ENCODE measurements at places on chromosomes 12 and 14.

DNA sequence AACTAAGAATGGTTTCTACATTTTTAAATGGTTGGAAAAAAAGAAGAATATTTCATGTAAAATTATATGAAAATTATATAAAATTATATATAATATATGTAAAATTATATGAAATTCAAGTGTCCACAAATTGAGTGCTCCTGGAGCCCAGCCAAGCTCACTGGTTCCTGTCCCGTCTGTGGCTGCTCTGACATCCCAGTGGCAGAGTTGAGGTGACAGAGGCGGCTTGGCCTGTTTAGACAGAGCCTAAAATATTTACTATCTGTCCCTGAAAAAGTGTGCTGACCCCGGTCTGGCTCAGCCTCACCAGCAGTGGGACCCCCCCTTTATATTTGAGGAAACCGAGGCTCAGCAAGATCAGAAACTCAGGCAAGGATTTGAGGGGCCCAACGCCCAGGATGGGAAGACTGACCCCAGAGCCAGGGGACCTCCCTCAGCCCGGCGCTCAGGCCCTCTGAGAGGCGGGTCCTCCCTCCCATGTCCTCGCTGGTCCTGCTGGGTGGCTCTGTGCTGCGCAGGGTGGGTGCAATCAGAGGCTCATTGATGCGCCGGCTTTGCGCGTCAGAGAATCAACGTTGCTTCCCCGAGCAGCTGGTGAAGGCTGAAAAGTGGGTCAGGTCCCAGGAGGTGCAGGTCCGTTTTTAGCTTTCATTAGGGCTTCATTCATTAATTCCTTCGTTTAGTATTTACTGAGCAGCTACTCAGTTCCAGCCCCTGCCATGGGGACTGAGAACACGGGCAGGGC, 21.5 kb upstream of the BEGAIN start:
- no peak for DNase-seq

GRCh38 chr14:73263606-73264005, 26.3 kb downstream of the PAPLN start:
- DNase-seq = no peak

DNA sequence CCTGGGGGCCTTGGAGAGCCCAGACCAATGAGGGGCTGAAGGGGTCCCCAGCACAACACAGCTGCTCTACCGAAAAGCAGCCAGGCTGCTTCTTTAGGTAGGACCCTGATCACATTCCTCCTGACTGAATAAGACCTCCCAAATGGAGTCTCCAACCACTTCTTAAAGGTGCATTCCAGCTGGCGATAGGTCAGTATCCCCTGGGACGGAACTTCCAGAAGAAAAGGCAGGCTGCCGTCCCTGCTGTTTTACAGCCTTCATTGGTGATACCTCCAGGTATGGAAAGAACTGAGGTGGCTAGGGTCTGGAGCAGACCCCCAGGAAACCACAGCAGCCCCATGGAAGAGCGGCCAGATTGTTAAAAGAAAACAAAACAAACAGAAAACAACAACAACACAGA, 340.6 kb downstream of the BTG1 start:
- no peak for DNase-seq

DNA sequence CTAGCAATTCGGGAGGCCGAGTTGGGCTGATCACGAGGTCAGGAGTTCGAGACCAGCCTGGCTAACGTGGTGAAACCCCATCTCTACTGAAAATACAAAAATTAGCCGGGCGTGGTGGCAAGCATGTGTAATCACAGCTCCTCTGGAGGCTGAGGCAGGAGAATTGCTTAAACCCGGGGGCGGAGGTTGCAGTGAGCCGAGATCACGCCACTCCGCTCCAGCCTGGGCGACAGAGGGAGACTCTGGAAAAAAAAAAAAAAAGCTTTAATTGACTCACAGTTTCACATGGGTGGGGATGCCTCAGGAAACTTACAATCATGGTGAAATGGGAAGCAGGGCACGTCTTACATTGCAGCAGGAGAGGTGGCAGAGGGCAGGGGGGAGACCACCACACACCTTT, 30.6 kb upstream of the SLC2A3 start:
- DNase-seq = no peak

DNA sequence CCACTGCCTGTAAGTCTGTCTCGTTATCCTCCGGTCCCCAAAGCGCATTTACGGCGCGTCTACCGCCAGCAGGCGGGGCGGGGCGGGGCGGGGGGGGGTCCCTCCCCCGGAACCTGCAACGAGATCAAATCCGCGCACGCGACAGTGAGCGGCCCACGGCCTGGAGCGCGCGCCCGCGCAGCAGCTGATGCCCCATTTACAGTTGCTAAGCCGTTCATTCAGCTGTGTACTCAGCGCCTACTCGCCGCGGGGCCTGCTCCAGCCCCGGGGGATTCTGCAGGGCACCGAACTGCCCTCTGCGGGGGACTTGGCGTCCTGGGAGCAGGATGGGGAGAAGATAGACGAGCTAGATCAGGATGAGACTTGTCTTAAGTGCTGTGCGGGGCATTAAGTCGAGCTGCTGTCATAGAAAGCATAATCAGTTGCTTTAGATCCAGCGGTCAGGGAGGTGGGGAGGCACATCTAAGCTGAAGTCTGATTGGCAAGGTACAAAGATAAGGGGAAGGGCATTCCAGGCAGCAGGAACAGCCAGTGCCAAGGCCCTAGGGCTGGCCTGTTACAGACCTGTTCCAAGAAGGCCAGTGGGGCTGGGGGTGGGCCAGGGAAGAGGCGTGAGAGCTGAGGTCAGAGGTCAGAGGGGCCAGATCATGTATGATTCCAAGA, 1.4 kb upstream of the CCDC85C start:
- DNase-seq = peak; percentile 72

DNA sequence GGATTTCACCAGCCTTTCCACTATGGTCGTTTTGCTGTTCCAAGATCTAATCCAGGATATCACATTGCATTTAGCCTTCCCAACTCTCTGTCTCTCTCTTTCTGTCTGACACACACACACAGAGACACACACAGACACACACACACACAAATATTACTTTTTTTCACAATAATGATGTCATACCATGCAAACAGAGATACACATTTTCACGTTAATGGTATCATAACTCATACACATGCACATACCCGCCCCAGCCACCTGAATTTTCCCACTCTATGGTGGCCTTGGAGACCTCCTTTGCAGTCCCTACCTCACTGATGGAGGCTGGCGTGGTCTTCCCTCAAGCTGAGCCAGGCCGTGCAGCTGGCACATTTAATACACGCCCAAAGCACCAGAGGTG, 7.2 kb upstream of the MYL2 start:
- DNase-seq = no peak

DNA sequence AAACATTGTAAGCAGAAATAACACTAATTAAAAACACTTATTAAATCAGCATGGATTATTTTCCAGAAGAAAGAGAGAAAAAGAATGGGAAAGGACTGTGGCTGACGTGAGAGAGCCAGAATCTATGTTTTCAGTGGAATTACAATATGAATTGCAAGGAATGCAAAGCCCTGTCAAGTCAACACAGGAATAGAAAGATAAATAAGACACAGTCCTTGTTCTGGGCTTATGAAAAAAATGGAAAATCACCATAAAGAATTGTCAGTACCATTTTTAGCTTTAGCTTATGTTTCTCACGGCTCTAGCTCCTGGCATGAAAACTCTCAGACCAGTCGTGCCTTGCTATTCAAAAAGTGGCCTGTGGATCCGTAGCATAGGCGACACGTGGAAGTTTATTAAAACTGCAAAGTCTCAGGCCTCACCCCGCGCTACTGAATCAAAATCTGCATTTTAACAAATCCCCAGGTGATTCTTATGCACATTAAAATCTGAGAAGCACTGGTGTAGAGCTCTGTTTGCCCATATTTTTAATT, 549.1 kb downstream of the RPS29 start:
- DNase-seq = no peak

GRCh38 chr14:24986206-24986893, 63.6 kb downstream of the STXBP6 start:
- no peak for DNase-seq

- DNase-seq = no peak
Observed at GRCh38 chr12:69929125-69929524, 104.1 kb downstream of the MYRFL start.

DNA sequence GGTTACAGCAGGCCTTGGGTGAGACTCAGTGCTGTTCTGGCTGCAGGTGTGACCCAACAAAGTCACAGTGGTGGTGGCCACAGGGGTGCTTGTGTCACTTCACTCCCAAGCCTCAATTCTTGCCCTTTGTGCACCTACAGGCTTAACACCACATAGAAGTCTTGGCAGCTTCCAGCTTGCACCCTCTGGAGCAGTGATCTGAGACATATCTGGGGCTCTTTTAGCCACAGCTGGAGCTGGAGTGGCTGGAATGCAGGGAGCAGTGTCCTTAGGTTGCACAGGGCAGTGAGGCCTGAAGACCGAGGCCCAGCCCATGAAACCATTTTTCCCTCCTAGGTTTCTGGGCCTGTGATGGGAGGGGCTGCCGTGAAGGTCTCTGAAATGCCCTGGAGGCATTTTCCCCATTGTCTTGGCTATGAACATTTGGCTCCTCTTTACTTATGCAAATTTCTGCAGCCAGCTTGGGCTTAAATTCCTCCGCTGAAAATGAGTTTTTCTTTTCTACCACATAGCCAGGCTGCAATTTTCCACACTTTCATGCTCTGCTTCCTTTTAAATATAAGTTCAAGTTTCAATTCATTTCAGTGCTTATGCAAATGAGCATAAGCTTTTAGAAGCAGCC, 37.7 kb downstream of the ADAM21 start:
- no peak for DNase-seq

DNA sequence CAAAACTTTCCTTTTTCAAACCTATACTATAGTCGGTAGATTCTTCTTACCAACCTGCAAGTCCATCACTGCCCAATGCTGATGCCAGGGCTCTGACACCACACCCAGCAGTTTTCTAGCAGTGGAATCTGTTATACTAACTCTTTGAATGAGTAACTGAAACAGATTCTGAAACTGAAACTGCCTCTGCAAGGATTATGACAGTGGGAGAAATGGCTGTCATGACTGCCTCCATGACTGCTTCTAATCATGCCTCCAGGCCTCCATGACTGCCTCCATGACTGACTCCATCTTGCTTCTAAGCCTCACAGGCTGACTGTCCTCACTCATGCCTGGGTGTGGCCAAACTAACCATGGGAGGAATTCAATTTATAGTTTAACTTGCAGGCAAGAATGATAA, 29.4 kb upstream of the OXA1L start:
- no peak for DNase-seq

- DNase-seq = no peak
Observed at GRCh38 chr14:106044949-106045596, 518.7 kb downstream of the TMEM121 start.

DNA sequence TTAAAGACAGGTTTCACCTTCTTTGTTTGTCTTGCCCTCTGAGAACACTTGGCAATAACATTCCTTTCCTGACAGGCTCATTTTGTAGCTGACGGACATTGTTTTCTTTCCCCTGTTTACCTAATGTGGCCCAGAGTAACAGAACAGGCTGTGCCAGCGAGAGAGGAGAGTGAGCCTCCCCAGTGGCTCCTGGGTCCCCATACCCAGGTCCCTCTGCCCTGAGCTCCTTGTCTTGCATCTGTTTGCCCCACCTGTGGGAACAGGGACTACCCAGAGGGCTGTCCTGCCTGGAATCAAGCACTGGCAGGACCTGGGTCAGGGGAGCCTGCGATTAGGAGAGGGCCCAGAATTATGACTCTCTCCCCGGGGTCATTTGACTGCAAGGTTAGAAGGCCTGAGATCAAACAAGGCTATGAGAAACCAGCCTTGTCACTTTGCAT, 222.9 kb downstream of the ZFP36L1 start:
- no peak for DNase-seq

DNA sequence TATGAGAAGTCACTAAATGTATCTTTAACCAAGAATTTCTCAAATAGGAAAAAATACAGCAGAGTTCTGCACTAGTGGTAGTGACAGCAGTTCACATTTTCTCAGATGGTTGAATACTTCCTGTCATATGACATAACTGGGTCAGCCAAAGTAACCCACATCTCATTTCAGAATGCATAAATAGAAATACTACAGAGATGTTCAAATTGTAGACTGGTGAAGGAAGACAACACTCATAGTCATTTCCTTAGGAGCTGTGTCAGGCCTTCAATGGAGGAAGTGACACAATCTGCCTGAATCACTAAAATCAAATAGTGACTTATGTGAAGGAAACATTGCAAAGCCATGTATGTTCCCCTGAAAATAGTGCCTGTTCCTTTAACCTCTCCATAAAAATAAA, 32.4 kb downstream of the FERMT2 start:
- DNase-seq = no peak

DNA sequence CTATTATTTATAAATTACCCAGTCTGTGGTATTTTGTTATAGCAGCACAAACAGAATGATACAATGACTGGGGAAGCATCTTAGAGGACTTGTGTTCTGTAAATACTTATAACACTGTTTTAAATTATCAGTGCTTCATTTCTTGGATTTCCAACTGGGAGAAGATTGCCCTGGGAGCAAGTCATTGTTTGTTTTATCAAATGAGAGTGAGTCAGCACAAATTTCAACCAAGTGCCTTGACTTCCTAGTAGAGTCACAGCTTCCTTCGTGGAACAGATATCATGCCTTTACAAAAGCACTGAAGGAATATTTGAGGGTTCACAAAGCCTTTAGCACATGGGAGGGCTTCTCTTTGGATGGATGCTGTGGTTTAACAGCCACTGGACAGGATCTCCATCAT, 234.1 kb downstream of the KTN1 start:
- DNase-seq = no peak

All from D721Med (cell line).